ENCODE measurements at places on chromosomes 12 and 14.

DNA sequence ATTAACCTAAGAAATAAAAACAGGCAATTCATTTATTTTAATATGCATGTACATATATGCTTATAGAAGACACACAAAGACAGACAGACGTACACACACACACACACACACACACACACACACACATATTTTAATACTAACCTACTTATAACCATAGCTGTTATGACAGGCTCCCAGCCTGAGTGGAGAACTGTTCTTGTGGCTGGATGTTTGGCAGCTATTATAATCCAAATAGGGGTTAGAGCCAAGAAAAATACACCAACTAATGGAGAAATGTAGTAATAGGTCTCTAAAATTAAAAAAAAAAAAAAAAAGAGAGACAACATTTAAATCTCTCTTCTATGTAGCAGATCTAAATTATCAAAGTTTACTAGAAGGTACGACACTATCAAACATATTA is 91.8 kb downstream of the SLC41A2 start:
- peak; percentile 59 for DNase-seq

GRCh38 chr14:37650356-37651037 is 55.1 kb downstream of the TTC6 start:
- DNase-seq: no peak

GRCh38 chr14:103680491-103681231 is 34.6 kb downstream of the XRCC3 start:
- DNase-seq: no peak

- no peak for DNase-seq
Observed at GRCh38 chr14:92309968-92310530, 12.9 kb upstream of the SLC24A4 start.

DNA sequence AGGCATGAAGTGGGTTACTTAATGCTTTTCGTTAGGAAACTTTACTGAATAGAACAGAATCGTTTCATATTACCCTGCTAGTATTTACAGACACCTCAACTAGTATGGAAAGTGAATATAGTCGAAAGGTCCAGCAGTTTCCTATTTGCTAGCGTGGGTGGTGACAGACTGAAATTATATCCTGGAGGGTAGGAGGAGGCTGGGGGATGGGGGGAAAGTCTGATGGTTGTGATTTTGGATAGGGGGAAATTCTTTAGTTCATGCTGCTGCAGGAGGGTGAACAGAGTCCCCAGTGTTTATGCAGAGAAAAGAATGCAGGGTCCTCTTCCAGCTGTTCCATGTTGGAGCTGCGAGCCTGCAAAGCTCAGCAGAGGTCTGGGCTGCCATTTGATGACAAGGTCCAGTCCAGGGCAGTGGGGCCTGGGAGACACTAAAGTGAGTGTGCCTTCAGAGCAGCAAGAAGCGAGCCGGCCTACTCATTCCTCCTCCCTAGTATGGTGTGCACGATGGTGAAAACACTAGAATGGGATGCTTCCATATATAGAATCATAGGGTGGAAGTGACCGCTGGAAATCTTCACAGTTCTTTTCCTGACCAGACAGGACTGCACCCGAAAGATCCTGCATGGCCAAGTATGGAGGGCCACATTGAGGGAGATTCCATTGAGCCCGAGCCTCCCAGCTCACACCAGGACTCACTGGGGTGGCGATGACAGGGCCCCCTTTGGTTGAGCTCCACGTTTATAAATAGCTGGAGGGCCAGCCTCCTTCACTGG is 2.1 kb downstream of the SAMD4A start:
- no peak for DNase-seq

- no peak for DNase-seq
Observed at GRCh38 chr14:68124050-68124449, 304.5 kb downstream of the RAD51B start.

DNA sequence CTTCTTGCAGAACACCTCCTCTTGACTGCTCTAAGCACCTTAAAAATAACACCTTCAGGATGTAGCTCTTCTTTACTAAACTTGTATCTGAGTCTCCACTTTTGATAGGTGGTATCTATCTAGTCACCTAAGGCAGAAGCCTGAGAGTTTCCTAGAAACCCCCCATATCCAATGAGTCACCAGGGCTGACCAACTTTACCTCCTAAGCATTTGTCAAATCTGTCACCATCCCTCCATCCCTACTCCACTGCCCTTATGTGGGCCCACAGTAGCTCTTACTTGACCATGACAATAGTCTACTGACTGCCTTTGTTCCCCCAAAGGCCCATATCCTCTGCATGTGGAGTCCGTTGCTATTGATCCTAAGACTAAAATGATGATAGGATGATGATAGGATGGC is 15.9 kb downstream of the AVIL start:
- DNase-seq: no peak

DNA sequence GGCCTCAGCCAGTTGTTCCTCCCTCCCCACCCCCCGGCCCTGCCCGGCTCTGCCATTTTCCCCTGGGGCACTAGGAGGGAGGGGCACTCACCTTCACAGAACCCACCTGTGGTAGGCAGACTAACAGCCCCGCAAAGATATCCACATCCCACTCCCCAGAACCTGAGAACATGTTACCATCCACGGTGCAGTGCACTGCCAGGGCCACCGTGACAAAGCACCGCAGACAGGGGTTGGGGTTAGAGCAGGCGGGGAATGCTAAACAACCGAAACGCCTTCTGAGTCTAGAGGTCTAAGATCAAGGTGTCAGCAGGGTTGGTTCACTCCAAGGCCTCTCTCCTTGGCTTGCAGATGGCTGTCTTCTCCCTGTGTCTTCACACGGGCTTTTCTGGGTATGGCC is 57.4 kb upstream of the NCOR2 start:
- DNase-seq: no peak

DNA sequence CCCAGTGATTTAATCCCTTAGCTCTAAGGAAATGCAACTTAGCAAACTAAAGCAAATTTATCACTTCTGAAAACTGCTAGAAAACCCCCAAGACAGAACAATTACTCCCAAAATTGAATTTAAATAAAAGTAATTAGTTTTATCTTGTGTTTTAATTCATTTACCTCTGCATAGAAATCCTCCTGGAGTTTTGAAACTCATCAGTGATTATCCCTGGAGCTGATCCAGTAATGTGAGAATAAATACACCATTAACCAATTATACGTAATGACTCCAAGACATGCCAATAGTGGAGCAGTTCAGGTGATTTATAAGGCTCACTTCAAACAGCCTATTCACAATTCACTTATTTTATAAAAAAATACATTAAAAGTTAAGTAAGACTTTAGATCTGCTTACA is 855.3 kb upstream of the FLRT2 start:
- no peak for DNase-seq

DNA sequence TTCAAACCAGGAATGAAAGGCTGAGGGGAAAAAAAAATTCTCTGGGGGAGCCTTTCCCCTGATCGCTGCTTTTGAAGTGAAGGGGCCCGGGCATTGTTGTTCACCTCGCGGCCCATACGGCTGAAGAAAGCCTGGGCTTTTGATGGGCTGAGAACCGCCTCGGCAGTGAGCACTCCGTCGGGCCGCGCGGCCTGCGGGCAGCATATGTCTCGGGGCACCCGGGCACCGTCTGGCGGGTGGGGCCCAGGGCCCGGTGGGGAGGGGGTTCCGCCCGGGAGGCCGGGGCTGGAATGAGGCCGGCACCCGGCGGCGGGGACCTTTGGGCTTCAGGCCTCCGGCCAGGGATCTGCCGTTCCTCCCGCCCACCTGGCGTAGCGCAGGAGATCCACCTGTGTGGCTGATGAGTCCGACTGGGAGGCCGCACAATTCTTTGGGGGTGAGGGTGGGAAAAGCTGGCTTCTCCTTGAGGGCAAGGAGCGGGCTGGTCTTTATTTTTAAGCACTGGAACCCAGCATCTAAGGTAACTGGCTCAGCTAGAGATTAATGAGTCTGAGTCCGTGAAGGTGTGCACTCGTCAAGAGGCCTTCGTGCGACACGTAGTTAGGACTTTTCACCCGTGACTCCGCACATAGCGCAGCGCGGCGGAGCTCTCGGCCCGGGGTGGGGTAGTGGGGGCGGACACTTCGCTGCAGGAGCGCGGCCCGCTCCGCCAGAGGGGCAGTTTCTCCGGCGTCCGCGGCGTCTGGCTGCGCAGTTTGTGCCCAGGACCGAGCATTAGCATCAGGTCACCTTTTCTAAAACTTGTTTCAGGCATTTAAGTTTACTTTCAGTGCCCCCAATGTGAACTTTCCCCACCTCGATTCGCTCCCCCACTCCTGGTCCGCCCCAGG is 10.6 kb downstream of the FOXA1 start:
- no peak for DNase-seq

- DNase-seq: no peak
Observed at GRCh38 chr14:38839694-38840365, 263.2 kb downstream of the SEC23A start.

- no peak for DNase-seq
Observed at GRCh38 chr12:132761032-132761920, at the start of gene ANKLE2. ANKLE2 (minus strand) TSS chr12:132761832; CDS start chr12:132761798, 34 bp downstream.

GRCh38 chr12:8622646-8623045 is 10.0 kb upstream of the AICDA start:
- DNase-seq: no peak

DNA sequence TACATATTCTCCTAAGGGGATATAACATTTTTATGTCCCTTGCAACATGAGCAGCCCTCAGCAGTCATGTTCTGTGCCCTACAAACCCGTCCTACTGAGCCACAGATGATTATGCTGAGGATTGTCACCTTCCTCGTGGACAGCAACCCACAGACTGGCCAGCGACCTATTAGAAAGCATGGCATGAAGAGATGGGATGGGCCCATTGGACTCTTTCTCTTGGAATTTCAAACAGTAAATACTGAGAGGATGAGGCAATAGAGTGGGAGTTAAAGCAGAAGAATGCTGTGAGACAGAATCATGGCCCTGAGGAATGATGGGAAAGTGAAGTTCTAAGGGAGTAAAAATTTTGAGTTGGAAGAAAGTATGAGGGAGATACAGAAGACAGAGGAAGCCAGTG is 149.9 kb upstream of the BTG1 start:
- DNase-seq: no peak

GRCh38 chr12:58895053-58895452 is 25.3 kb downstream of the LRIG3 start:
- DNase-seq: no peak

DNA sequence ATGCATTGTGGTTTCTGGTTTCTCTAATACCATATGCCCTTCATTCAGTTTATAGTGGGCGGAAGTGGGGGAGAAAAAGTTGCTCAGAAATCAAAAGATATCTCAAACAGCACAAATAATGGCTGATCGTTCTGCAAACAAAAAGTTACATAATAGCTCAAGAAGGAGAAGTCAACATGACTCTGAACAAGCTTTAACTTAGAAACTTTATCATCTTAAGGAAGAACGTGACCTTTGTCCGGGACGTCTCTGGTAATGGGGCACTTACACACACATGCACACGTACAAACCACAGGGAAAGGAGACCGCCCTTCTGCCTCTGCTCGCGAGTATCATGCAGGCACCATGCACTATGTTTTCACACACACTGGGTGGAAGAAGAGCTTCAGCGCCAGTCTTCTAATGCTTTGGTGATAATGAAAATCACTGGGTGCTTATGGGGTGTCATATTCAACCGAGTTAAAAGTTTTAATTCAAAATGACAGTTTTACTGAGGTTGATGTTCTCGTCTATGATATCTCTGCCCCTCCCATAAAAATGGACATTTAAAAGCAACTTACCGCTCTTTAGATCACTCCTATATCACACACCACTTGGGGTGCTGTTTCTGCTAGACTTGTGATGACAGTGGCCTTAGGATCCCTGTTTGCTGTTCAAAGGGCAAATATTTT is 4.7 kb downstream of the FOS start:
- no peak for DNase-seq

DNA sequence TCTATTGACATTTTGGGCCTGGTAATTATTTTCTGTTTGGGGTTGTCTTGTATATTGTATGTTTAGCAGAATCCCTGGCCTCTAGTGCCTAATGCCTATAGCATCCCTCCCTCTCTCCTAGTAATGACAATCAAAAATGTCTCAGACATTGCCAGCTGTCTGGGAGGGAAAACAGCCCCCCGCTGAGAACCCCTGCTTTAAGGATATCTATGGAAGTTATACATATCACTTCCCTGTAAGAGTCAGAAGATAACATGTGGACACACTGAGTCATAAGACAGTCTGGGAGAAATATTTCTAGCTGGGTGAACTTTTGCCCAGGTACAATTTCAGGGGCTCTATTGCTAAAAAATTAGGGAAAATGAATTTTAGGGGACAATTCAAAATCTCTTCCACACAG is 255.0 kb downstream of the PAWR start:
- DNase-seq: no peak

DNA sequence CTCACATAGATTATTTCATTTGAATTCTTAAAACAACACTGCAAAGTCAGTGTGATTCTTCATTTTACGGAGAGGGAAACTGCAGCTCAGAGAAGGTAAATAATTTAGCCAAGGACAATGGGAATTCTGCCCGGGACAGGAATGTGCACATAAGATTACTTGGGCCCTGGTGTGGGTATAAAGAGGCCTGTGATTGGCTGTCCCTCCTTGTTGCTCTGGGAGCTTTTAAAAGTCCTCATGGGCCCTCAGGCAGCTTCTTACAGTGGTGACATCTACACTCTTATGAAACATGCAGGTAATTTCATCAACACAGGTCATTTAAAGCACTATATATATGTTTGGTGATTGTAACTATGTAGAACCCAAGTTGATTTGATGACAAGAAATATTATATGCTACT is 100.3 kb downstream of the ESR2 start:
- no peak for DNase-seq

GRCh38 chr12:50127546-50127945 is 15.5 kb downstream of the COX14 start:
- no peak for DNase-seq

DNA sequence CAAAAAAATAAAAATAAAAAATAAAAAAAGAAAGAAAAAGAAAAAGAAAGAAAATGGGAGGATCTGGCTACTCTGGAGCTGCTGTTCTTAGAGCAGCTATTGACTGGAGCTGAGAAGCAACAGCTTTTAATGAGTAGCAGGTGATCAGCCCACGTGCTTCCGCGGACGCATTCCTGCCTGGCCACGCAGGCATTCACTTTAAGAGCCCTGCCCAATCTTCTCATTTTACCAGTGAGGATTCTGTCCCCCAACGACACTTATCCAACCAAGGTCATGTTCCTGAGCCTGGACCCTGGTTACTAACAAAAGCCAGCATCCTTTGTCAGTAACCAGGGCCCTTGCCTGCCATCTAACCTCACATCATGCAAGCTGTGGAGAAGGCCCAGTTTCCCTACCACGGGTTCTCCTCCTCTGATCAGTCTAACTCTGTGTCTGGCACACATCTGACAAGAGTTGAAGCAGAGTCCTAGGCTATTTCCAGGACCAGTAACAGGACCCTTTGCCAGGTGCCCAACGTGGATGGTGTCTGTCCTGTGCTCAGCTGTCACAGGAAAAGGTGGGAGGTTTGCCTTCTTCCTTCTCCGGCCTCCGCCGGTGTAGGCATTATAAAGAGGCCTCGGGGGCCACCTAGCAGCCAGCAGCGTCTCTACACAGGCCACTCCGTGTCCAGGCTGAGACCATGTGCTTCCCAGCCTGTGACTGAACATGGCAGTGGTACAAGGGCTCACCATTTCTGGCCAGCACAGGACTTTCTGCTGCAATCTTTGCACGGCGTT is 60.9 kb upstream of the GPATCH2L start:
- DNase-seq: no peak

- no peak for DNase-seq
Observed at GRCh38 chr12:32161058-32161457, 54.4 kb downstream of the BICD1 start.

- DNase-seq: no peak
Observed at GRCh38 chr12:102745971-102746600, 171.0 kb downstream of the PAH start.

- DNase-seq: no peak
Observed at GRCh38 chr12:129538137-129538536, 365.7 kb downstream of the TMEM132D start.

Measured in fibroblast of skin of left biceps (primary cell).